ENCODE measurements at places on chromosomes 3 and 15.

DNA sequence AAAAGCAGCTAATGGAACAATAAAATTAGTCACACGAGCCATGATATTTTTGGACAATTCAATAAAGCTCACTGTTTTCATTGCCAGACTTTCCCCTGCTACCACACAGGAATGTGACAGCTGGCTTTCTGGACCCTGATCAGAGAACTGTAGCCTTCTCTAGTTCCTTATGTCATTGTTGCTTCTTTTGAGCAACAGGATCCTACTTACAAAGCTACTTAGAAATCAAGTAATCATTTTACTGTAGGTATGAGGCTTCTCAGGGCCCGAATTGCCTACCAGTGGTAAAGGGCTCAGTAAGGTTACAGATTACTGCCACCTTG lies 94.3 kb upstream of the AADACL2 start:
- DNase-seq, result no peak

DNA sequence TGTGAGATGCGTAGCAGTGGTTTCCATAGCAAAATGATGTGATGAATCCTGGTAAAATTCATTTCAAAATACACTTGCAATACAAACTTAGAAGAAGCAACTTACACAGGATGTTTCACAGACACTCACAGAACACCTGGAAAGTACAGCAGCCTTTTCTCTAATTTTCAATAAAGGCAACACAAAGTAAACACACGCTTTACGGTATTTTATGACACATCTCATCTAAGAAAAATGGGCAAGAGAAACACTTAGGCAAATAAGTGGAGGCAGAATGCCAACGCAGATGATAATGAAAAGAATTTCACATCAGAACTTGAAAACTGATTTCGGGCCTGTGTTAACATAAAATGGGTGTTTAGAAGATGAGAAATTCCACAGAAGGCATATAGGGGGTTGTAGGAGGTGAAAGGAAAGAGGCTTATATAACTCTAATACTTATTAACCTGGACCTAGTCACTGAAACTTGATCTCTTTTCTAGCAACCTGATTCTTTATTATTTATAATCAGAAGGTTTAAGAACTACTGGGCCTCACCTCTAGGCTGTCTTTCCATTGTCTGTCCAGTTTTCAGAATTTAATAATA lies 25.6 kb upstream of the MAP3K13 start:
- no peak for DNase-seq

- no peak for DNase-seq
These were observed 8.6 kb downstream of the VPS18 start for GRCh38 chr15:40902605-40903561.

- no peak for DNase-seq
These were observed 119.2 kb upstream of the UBE2E1 start for GRCh38 chr3:23686519-23686918.

DNA sequence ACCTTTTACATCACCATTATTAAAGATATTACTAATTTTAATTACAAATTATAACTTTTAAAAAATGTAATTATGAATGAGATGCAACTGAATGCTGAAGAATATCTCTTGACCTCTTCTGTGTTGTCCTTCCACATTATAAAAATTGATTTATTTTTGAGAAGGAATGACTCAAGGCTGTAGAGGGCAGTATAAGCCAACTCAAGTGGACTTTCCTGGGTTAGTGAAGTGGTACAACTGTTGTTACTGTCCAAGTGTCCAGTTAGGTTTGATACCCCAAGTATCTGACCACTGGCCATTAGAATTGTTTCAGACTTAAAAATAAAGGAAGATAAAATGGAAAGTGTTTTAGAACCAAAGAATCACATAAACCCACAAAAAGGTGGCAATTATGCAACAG lies 51.9 kb downstream of the BBX start:
- no peak for DNase-seq

DNA sequence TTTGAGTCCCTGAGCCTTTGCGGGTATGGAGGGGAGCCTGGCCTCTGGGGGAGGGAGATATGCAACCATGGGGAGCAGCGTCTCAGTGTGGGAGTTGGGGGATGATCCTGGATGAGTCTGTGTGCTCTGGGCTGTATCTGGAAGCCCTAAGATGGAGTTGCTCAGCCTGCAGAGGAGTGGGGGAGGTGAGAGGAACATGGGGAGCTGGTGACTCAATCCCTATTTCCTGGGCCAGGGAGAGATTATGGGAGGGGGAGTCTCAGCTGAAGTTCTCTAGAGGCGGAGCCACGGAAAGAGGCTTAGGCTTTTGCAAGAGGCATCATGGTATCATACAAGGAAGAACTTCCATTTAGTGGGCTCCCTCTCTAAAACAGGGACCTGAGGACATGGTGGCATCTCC lies 59.5 kb upstream of the TMEM115 start:
- DNase-seq, result no peak

DNA sequence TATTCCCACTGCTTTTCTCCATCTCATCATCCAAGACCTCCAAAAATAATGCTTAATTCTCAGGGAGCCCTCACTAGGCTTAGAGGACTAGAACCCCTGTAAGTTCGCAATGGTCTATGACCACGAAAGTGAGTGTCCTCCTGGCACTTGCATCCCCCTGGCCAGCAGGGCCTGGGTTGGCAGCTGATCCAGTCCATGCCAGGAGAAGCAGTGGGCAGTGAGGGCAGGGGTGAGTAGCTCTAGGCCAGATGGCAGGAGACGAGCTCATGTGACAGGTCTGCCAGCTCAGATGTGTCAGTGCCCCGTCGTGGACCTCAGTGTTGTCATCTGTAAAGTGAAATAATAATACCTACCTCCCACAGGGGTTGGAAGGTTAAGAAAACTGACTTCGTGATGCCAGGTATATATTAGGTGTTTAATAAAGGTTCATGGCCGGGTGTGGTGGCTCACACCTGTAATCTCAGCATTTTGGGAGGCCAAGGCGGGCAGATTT lies 11.1 kb downstream of the GP5 start:
- DNase-seq, result no peak

DNA sequence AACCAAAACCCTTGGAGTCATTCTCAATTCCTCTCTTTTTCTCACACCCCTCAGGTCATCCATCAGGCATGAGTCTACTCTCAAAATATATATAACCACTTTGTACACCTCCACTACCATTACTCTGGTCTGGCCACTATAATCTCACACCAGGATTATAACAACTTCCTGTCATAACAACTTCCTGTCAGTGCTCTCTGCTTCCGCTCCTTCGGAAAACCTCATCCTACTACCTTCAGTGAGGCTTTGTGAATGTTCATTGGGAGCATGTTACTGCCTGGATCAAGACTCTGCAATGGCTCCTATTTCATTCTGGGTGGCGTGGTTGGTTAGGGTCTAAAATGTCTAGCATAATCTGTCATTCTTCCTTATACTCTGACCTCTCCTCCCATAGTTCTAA lies 447.4 kb downstream of the MAGI1 start:
- no peak for DNase-seq

DNA sequence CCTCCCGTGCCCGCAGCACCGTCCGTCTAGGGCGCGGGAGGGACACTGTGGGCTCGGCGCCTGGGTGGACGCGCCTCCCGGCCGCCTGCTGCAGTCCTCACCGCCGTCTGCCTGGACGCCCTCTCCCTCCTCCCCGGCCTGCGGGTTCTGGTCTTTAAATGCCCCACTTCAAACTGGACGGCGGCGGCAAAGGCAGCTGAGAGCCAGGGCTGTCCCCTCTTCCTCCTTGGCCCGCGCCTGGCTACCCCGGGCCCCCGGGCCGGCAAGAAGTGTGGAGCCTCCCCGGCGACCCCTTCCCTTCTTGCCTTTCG lies 426 bp downstream of the CBLB start:
- no peak for DNase-seq

Data from activated T-helper 1 cell treated with anti-CD3 and anti-CD28 coated beads, Interleukin-2, amount 50 U/mL, for 16 hours (primary cell).